Activated T-cell treated with anti-CD3 and anti-CD28 coated beads for 48 hours (primary cell): ENCODE measurements at places on chromosomes 1 and 21.
A peak's percentile ranks its signal among the peaks of the same experiment; 100 is the strongest.

- DNase-seq, result no peak
Observed at GRCh38 chr1:205124726-205125125, 2.9 kb upstream of the RBBP5 start.

DNA sequence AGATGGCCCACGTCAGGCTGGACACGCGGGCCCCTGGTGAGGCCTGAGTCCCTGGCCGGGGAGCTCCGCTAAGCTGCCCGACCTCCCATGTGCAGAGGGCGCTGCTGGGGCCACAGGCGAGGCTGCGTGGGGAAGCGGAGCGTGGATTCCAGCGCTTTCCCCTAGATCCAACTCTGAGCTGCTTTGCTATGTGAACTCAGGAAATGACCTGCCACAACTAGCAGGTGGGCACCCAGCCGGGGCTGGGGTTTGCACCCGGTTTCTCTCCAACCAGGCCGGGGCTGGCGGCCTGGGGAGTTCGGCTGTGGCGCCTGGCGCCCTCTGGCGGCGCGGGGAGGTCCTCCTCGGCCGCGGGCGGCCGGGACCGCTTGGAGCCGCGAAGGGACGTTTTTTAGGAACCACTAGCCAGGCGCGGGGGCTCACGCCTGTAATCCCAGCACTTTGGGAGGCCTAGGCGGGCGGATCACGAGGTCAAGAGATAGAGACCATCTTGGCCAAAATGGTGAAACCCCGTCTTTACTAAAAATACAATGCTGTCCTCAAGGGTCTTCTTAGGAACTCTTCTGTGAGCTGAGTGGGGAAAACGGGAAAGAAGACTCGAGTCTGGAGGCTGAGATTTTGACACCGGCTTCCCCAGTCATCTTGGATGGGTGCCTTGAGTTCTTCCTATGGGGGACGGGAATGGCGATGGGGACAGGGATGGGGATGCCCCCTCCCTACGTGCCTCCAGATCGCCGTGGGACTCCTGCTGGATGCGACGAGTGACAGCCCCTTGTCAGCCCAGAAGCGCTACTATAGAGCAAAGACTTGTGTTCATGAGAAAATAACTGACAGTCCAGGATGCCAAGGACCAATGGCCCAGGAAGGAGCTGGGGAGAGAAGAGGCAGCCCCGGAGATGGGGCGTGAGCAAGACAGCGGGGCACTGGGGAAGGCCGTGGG is 12.6 kb downstream of the PYCR2 start:
- DNase-seq, result peak; percentile 76

DNA sequence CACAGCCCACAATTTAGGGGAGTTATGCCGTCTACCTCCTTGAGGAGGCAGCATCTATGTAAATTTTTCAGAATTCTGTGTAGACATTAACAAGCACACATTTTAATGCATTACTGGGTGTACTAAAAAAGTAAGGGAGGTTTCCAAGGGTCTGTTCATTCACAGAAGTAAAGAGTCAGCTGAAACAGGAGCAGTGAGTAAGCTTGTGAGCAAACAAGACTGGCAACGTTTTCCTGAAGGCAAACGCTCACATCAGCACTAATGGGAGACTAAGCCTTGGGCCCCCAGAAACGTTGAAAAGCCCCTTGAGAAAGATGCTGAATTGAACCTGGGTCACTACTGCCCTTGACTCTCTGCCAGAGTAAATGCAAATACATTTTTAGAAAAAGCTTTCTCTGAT is 25.7 kb downstream of the RPRD2 start:
- no peak for DNase-seq

- DNase-seq, result no peak
Observed at GRCh38 chr1:151853411-151853943, at the start of gene THEM5. THEM5 (minus strand) TSS chr1:151853712; CDS start chr1:151853565, 147 bp downstream.

DNA sequence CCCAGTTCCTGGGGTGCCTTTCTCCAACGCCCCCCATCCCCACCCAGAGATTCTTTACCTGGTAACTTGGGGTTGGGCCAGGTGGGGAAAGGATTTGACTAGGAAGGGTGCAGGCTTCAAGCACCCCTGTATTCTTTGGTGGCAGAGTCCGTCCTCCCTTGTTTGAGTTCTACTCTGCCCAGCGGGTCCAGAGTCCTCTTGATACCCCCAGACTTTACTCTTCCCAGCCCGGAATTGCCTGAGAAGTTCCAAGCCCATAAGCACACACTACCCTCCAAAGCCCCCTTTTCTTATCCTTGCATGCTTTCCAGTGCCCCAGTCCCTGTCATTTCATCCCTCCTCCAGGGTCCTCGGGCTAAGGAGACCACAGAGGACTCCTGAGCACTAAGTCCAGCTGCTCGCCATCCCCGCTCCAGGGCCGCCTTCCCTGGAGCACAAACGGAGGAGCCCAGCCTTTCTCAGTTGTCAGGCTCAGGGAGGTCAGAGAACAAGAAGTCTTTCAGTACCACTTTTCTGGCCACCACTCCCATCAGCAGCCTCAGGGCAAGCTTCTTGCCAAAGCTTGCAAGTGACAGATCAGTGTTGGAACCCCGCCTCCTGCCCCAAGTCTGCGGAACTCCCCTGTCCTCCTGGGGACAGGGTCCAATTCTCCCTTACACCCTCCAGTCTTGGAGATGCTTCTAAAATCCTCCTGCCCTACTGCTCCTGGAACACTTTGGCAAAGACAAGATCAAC is 12.2 kb downstream of the SLC45A3 start:
- no peak for DNase-seq

- DNase-seq, result no peak
Observed at GRCh38 chr1:200776949-200777348, 38.3 kb downstream of the CAMSAP2 start.
